ENCODE measurements at places on chromosomes 6 and 20.
A peak's percentile ranks its signal among the peaks of the same experiment; 100 is the strongest.

GRCh38 chr6:14110001-14110818 lies 7.4 kb upstream of the CD83 start:
- DNase-seq = no peak

GRCh38 chr6:14816116-14816859 lies 429.6 kb upstream of the JARID2 start:
- peak; percentile 66 for DNase-seq

DNA sequence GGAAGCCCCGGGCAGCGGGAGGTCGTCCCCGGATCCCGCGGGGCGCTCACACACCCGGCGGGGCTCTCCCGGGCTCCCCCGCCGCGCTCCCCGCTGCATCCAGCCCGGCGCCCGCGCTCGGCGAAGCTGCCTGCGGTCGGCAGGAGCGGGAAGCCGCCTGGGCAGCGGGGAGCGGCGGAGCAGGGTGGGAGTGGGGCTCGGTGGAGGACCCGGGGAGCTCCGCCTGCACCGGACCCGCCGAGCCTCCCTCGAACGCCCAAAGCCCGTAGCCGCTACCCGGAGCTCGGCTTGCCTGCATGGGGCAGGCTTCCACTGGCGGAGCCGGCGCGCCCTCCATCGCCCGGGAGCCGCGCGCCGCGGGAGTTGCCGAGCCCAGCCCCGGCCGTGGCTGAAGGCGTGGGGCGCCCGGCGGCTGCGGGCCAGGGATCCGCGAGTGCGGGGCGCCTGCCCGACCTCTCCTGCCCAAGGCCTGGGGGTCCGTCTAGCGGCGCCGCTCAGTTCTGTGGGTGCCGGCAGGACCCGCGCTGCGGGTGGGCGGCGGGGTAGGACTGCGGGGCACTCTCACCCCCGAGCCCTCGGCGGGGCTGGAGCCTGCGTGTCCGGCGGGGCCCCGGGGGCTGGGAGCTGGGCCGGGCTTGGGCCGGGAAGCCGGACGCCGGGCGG lies 671 bp downstream of the CDH4 start:
- DNase-seq = no peak

DNA sequence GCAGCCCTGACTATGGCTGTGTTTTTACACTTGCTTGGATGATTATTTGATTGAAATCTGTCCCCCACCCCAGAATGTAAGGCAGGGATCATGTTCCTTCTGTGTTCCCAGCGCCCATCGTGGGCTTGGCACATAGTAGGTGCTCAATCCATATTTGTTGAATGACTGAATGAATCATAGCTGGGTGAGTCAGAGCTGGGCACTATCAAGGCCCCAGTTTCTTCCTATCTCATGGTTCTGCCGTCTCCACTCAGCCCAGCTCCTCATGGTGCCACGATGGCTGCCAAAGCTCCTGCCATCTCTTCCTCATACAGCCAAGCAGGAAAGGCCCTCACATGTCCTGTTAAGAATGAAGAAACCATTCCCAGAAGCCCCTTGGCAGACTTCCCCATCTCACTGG lies 29.0 kb downstream of the CEBPB start:
- no peak for DNase-seq

DNA sequence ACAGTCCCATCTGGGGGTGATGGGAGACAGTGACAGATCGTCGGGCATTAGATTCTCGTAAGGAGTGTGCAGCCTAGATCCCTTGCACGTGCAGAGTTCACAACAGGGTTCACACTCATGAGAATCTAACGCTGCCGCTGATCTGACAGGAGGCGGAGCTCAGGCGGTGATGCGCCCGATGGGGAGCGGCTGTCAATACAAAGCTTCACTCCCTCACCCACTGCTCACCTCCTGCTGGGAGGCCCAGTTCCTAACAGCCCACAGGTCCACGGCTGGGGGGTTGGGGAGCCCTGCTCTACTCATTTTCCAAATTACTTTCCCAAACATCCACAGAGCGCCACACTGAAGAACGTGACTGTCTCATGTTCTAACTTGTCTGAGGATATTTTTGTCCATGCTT lies 25.3 kb downstream of the CTCFL start:
- no peak for DNase-seq

DNA sequence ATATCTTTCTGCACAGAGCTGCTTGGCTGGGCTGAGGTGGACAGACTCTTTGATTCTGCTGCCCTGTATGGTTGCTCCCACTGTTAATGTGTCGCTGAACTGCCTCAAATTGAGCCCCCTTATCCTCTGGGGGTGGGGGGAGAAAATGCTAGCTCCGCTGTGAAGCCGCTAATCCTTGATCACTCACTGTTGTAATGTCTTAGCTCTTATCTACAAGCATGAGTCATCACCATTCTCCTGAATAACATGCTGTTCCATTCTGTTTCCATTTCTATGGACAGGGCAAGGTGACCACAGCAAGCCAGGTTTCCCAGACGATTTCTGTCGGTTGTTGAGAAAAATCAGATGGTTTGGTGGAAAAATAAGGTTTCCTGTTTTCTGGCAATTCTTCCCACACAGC lies 218.4 kb upstream of the GGTLC1 start:
- no peak for DNase-seq

DNA sequence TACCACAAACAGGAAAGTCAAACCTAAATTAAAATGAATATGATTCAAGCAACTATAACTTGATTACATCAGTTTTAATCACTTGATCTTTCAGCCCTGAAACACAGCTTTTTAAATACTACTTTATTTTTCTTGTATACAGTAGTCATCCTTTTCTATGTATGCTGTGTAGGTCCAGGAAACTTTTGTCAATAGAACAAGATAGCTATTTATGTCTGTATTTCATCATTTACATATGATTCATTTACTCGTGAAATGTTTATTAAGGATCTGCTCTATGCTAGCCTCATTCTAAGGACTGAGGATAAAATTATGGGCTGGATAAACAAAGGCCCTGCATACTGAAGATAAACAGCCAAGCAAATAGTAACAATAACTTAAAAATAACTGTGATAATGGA lies 930.2 kb downstream of the TFAP2A start:
- DNase-seq = no peak

- DNase-seq = no peak
Observed at GRCh38 chr6:8551386-8551785, 116.0 kb upstream of the SLC35B3 start.

DNA sequence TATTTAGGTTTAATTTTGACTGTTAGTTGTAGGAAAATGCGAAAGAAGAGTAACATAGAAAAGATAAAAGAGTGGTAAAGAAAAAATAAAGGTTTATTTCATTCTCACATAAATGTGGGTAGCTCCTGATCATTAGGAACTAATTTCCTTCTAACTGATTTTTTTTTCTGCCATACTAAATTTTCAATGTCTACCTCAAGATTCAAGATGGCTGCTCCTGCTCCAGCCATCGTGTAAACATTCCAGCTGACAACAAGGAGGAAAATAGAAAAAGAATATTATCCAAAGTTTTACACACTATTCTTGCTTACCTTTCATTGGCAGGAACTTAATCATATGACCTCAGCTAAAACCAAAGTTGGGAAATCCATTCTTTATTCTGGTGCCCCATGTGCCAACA lies 488.2 kb downstream of the LMBRD1 start:
- DNase-seq = no peak

DNA sequence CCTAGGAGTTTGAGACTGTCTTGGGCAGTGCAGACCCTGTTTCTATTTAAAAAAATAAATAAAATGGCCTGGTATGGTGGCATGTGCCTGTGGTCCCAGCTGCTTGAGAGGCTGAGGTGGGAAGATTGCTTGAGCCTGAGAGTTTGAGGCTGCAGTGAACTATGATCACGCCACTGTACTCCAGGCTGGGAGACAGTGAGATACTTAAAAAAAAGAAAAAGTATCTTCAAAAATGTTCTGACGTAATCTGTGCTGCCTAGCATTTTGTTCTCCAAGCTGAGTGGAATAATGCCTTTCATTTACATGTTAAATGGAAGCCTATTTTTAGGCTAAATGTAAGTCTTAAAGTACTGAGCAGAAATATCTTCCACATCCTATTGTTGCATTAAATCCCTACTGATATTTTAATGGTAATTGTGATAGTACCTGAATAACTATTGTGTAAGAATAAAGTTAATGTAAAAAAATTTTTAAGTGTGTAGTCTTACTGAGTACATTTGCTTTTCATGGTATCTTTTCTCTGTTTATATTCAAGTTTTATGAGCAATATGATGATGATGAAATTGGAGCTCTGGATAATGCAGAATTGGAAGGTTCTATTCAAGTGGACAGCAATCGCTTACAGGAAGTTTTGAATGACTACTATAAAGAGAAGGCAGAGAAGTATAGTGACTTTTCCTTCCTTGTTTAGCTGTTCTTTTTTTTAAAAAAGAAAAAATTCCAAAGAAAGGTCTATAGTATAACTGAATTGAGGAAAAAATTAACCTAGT lies 4.2 kb upstream of the ZC2HC1B start:
- peak; percentile 97 for DNase-seq

DNA sequence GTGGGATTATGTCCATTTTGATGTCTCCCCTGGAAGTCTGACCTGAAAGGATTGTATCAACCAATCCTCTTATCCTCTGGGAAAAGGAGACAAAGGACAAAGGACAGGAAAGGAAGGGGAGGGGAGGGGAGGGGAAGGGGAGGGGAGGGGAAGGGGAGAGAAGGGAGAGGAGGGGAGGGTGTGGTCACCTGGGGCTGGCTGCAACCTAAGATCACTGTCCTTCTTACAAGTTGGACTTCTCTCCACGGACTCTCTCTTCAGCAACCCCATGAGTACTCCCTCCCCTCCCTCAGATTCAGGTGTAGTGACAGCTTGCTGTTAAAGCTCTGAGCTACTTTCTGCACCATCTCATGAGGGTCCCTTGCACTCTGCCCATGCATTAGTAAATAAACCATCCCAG lies 58.9 kb upstream of the KLHL31 start:
- no peak for DNase-seq

GRCh38 chr6:155120034-155120433 lies 124.9 kb downstream of the TIAM2 start:
- peak; percentile 100 for DNase-seq

DNA sequence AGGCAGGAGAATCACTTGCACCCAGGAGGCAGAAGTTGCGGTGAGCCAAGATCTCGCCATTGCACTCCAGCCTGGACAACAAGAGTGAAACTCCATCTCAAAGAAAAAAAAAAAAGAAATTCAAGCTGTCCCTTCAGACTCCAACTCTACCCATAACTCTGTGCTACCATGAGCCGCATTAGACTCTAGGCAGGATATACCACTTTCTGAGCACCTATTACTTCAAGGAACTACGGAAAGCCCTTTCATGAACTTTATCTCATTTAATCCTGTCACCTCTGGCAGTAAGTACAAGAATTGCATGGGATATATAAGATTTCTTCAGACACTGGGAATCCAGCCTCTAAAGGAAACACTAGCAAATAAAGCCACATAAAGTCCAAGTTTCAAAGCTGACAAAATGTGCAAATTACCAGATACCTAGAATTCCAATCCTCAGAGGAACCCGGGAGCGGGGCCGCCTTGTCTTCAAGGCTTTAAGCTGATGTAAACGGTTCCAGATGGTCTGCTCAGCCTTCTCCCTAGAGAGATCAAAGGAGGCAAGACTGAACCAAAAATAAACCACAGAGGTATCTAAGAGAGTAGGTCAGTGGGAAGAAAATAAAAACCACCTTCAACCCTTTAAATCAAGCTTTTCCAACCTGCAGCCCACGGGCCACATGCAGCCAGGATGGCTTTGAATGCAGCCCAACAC lies 9.4 kb downstream of the CDK5RAP1 start:
- peak; percentile 17 for DNase-seq

- DNase-seq = peak; percentile 52
Observed at GRCh38 chr6:14046476-14047068, 71.0 kb upstream of the CD83 start.

GRCh38 chr6:47023573-47023972 lies 18.6 kb downstream of the ADGRF1 start:
- no peak for DNase-seq

- DNase-seq = no peak
Observed at GRCh38 chr6:76465410-76465809, 392.9 kb upstream of the IMPG1 start.

- DNase-seq = no peak
Observed at GRCh38 chr6:75275067-75275466, 9.5 kb downstream of the TMEM30A start.

Measured in HAP-1 (cell line).